ENCODE measurements at places on chromosomes 16 and 17.

DNA sequence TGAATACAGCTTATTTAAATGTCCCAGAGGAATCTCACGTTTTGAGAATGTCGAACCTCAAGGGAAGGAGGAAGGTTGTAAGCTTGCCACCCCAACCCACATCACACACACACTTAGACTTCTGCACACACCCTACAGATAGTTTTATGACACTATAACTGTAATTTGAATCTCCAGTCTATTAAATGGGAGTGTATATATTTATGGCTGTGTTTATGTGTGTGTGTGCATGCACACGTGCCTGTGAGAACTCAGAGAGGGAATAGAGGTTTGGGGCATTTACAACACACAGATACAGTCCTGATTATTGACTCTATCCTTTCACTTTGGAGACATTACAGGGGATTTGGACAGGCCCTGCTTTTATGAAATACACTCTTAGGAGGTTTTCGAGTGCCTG is 171.5 kb upstream of the MAF start:
- no peak for DNase-seq

- DNase-seq, result no peak
Observed at GRCh38 chr16:17362183-17362582, 108.6 kb downstream of the XYLT1 start.

- no peak for DNase-seq
Observed at GRCh38 chr17:6413065-6413464, 21.9 kb downstream of the AIPL1 start.

DNA sequence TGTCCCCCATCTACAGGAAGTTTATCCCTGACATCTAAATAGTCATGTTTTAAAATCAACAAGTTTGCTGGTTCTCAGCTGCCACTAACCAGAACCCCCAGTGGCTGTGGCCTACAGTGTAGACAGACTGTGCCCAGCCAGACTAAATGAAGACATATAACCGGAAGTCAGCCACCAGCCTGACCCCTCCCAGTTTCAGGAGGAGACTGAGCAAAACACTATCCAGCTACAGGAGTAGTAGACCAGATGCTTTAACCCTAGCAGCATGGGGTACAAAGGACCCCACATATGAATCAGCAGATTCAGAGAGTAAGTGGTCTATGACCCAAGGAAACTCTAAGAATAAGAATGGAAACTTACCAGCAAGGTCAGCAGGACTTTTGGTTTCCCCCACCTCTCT is 83.4 kb downstream of the HIC1 start:
- no peak for DNase-seq

- DNase-seq, result no peak
Observed at GRCh38 chr17:17971431-17972125, 622 bp downstream of the TOM1L2 start.

DNA sequence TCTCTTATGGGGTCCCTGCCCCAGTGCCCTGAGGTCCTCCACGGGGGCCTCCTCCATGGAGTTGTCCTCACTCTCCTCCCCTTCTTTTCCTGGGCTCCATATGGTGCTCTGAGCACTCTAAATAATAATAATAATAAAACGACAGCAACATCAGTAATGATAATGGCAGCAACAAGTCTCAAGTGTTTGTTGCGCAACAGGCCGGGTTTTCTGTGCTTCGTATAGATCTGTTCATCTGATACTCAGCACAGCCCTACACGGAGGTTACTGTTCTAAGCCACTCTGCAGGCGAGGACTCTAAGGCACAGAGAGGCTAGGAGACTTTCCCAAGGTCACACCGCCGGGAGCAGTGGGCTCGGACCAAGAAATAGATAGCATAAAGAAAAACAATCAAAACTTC is 13.7 kb downstream of the CIBAR2 start:
- DNase-seq, result no peak

- DNase-seq, result no peak
Observed at GRCh38 chr16:66120656-66121055, 245.8 kb upstream of the CDH5 start.

- DNase-seq, result no peak
Observed at GRCh38 chr16:80915079-80915450, 91.6 kb downstream of the CMC2 start.

GRCh38 chr16:69812688-69813014 is 50.5 kb downstream of the WWP2 start:
- DNase-seq, result no peak

DNA sequence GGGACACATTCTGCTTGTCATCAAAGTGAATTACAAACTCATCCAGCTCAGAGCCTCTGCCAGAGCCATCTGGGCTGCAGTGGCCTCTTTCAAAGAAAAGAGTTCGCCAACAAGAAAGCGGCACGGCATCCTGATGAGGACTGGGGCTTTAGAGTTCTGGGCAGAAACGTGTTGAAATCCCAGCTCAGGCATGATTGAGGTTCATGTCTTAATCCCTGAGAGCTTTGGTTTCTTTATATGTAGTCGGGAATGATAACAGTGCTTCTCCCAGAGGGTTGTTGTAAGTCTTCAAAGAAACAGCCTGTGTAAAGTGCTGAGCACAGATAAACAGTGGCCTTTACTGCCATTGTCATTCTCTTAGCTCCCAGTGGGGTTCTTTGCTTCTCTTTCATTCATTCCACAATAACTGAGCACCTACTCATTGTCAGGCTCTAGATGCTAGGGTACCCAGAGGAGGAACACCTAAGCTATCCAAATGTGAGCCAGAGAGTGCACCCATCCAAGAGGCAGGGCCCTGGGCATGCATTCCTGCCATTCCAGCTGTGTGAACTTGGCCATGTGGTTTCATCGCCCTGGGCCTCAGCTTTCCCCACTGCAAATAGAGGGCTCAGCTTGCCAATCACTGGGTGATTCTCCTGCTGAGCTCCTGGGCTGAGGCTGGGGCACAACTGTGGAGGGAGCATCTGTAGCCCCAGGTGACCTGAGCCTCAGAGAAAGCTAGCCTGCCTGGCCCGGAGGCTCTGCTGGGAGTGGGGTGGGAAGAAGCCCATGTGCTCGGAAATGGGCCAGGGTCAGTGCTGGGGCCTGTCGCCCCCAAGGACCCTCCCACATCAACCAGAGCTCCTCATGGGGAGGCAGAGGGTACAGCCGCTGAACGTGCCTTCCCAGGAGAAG is 38.3 kb upstream of the CRHR1 start:
- no peak for DNase-seq

DNA sequence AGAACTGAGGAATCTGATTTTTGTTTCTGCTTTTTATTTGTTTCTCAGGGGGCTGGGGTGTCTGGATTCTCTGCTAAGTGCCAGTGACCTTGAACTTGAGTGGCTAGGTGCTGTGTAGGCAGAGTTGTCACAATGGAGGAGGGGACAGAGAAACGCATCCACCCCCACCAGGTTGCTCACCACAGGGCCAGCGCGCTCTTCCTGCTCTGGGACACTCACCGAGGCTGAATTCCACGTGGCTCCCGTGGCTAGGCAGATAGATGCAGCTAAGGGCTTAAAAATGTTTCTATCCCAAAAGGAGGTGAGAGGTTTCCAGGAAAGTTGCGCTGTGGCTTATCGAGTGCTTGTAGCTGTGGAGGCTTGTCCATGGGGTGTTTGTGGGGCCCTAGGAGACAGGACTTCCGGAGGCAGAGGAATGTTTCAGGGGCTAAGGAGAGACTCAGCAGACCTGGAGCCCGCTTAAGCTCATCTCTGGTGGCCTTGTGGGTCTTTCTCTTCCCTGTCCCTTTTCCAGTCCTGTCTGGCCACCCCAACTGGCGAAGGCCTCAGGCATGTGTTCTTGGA is 36.8 kb downstream of the ADCY7 start:
- no peak for DNase-seq

DNA sequence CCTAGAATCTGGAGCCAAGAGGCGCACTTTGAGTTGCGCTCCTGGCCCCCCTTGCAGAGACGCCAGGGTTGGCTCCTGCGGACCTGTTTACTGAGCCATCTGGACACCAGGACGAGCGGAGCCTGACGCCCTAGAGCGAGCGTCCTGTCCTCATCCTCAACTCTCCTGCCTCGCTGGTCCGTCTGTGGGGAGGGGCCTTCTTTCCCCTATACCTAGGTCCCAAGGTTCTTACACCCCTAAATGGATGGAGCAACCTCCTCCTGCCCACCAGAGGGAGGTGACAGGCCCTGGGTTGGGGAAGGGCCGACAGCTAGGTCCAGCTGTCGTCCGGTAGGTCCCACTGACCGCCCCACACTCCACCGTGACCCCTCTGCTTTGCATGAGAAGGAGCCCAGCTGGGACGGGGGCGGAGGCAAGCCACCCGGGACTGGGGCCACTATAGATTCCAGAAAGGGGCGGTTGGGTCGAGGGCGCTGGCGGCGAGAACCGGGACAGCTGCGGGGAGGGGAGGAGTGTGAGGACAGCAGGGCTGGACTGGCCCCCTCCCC is 3.1 kb upstream of the LHX1 start:
- DNase-seq, result no peak
